ENCODE measurements at places on chromosomes 3 and 15. TPM values are rescaled to one million over a fixed set of nuclear protein-coding genes. Genes with fewer than 3 reads are reported as not detected.
A peak's percentile ranks its signal among the peaks of the same experiment; 100 is the strongest.

DNA sequence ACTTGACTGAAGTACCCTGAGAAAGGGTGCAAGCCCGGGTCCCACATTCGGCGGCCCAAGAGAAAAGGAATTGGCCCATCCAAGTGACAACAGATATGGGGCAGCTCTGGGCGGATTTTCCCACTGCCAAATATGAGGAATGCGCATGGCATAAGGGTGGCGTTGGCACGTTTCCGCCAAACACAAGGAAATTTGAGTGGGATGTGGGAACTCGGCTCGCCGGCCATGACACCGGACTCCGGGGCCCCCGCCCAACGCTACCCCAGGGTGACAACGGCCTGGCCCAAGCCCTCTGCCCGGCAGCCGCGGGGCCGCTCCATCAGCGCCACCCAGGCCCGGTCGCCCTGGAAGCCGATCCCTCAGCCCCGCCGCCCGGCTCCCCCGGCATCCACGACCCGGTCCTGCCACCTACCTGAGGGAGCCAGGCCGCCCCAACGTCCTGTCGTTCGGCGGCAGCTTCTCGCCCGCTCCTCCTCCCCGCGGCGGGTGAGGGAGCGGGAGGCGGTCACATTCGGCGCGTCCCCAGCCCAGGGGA lies 449 bp downstream of the RAF1 start:
- peak; percentile 73 for DNase-seq

DNA sequence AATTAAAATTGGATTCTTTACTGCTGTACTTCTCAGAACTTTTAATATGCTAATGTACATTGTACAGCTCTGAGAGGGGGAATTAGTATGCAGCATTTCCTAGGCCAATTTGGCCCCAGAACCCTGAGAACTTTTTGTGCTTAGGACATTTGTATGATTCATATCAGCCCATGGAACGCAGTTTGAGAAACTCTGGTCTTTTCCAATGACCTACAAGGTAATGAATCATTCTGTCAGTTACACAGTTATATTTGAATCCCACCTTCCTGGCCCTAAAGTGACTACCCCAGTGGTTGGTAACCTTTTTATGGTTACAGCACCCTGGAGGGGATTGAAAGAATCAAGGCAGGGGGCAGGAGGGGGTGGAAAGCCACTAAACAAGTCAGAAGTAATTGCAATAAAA lies 25.6 kb upstream of the KBTBD12 start:
- DNase-seq = no peak

Gene SERPINI2
- total RNA-seq = not detected

DNA sequence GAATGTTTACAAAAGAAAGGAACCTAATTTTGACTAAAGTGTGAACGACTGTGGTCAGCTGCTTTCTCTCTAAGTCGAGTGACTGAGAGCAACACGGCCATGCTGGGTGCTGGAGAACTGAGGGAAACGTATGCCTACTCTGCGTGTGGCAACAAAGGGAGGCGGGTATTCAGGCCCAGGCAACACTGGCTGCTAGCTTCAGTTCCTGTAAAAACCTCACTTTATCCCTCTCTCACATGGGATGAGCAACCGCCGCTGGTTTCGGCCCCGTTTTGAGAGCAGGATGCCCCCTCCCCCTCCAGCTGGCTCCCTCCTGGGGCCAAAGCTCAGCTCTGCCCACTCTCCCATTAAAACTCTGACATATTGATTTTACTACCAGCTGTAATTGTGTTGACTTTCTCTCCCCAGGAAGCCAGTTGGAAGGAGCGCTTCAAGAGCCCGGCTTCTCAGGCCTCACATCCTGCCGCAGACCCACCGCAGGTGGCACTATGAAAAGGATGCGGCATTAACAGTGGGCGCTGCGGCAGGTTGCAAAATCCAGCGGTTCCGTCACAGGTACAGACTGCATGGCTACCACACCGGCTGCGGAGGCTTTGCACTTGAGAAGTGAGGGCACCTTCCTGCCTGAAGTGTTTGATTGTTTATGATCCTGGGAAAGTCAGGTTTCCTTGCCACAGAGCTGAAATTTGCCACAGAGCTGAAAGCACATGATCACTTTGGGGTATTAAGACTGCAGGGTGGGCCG lies 12.7 kb downstream of the PLXND1 start:
- DNase-seq = no peak

- DNase-seq = no peak
Measured at GRCh38 chr3:162007722-162008121, 511.1 kb downstream of the OTOL1 start.

Gene ITIH1
- not detected for total RNA-seq

DNA sequence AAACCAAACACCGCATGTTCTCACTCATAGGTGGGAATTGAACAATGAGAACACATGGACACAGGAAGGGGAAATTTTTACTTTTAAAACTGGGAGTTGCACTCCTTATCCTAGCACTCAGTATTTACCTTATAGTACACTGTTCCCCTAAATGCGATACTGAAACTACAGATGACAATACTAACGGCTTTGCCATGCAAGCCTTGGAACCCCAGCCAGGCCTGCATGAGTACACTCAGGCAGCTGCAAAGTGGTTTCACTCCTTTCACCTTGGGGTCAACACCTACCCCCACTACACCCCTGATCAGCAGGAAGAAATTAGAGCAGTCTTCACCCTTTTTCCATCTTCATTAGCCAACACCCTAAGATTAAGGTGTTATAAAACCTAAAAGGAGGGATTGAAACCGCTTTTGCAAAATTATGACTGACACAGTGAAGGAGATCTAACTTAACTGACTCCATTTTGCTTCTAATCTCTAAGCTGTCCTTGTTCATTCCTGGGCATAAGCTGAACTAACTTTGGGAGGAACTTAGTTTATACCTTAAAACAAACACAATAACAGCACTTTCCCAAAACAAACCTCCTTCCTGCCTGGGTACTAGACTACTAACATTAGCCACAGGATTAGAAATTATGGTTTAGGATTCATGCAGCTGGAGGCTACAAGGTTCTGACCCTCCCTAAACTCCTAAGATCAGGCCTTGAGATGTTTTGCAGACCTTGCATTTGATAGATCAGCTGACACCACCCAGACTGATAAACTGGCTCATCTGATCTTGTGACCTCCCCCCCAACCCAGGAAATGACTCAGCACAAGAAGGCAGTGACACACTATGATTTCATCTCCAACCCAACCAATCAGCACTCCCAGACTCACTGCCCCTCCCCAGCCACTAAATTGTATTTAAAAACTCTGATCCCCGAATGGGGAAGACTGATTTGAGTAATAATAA lies 452.1 kb upstream of the PPP2R3A start:
- DNase-seq = no peak

DNA sequence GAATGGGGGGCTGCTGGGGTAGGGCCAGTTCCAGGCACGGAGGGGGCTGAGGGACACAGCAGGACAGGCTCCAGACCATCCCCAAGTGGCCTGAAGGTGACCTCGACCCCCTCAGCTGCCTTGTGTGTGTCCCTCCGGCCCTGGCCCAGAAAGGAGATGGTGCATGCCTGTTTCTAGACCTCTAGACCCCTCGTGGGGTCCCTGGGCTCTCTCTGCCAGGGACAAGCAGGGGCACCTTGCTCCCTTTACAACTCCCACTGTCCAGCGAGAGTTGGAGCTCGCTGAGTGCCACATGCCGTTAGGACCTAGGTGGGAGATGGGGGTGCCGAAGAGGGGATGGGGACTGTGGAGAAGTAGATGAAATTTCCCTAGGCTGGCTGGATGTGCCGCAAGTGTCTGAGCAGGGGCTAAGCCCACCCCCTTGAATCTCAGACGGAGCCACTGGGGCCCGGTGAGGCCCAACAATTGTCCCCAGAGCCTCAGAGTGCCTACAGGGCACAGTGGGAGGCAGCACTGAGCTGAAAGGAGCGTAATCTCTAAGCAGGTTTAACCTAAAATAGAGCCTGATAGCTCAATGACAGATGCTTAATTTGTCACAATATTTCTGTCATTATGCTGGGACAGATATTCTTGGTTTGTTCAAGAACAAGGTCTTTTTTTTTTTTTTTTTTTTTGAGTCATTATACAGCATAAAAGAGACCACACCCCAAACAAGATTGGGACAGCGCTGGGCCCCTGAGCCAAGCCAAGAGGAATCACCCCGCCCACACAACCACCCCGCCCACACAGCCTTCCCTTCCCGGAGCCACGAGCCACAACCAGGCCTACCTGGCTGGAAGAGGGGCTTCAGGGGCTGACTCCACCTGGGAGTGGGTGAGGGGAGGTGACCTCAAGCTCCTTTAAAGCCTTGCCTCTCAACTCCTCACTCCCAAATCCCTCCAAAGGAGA lies 23.6 kb upstream of the KLF13 start:
- DNase-seq = peak; percentile 62

Gene XCR1
- not detected for total RNA-seq

Gene AADACL2
- not detected for total RNA-seq

Gene GABRR3
- total RNA-seq = not detected

GRCh38 chr15:74976159-74976558 lies 19.2 kb upstream of the SCAMP5 start:
- no peak for DNase-seq

- no peak for DNase-seq
Measured at GRCh38 chr3:79086514-79086913, 681.3 kb downstream of the ROBO1 start.

- peak; percentile 89 for DNase-seq
Measured at GRCh38 chr3:72152551-72153476, 367.9 kb upstream of the PROK2 start.

DNA sequence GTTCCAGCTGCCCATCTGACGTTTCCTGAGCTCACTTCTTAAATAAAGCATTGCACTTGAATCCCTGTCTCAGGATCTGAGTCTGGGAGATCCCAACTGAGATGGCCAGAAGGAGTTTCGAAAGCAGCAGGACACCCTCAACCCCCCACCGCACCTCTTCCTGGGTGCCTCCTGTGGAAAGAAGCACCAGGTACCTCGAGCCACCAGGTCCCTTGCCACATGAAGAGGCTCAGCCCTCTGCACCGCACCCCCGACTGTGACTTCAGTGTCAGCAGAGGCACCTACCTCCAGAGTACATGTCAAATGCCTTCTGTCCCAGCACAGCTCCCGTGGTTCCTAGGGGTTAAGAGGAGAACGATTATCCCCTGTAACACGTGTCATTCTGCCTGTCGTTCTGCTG lies 26.7 kb downstream of the FAM3D start:
- no peak for DNase-seq

- no peak for DNase-seq
Measured at GRCh38 chr3:3089017-3089416, 21.2 kb downstream of the IL5RA start.
